ENCODE measurements at places on chromosomes 4 and X. TPM values are rescaled to one million over a fixed set of nuclear protein-coding genes. Genes with fewer than 3 reads are reported as not detected.

GRCh38 chr4:133668061-133668851 lies 519.2 kb downstream of the PCDH10 start:
- no peak overlapping the region for H3K27ac ChIP-seq
- no peak overlapping the region for H3K4me3 ChIP-seq
- no peak for DNase-seq

Gene NFKB1
- total RNA-seq, result 29.0 TPM

Gene PPEF1
- not detected for total RNA-seq

GRCh38 chr4:188266386-188266785 lies 127.1 kb downstream of the TRIML1 start:
- no peaks in the 10 kb centered on the region for H3K4me1 ChIP-seq
- H3K36me3 ChIP-seq, result no peaks in the 10 kb centered on the region
- H3K27ac ChIP-seq, result no peak overlapping the region
- H3K4me3 ChIP-seq, result no peak overlapping the region
- H3K27me3 ChIP-seq, result no peaks in the 10 kb centered on the region
- no peak for DNase-seq

Gene SPIN3
- total RNA-seq, result 17.9 TPM

Gene TMEM35A
- total RNA-seq, result not detected

GRCh38 chr4:87819281-87819919 lies 13.4 kb upstream of the MEPE start:
- no peak for DNase-seq
- no peak overlapping the region for H3K4me3 ChIP-seq
- H3K27me3 ChIP-seq, result no peaks in the 10 kb centered on the region

Gene CCNB3
- 0.64 TPM for total RNA-seq

All from Panc1 (cell line).